ENCODE measurements at places on chromosomes 5 and 9. TPM values are rescaled to one million over a fixed set of nuclear protein-coding genes. Genes with fewer than 3 reads are reported as not detected.

- DNase-seq = no peak
- no peaks in the 10 kb centered on the region for H3K4me1 ChIP-seq
- no peak overlapping the region for H3K27ac ChIP-seq
- H3K36me3 ChIP-seq = no peaks in the 10 kb centered on the region
- no peak overlapping the region for H3K4me3 ChIP-seq
These were observed 742.7 kb downstream of the TLE1 start for GRCh38 chr9:80946496-80947170.

- H3K27me3 ChIP-seq = no peaks in the 10 kb centered on the region
- no peak for DNase-seq
- H3K4me1 ChIP-seq = peaks cover 26% of the 10 kb centered on the region
- H3K27ac ChIP-seq = no peak overlapping the region
- H3K4me3 ChIP-seq = no peak overlapping the region
These were observed 1.4 kb upstream of the THG1L start for GRCh38 chr5:157729858-157730257.

GRCh38 chr5:143782588-143783386, 29.2 kb upstream of the HMHB1 start:
- H3K36me3 ChIP-seq = no peaks in the 10 kb centered on the region
- no peak for DNase-seq
- H3K27me3 ChIP-seq = peaks cover 8% of the 10 kb centered on the region
- H3K4me1 ChIP-seq = peaks cover 3% of the 10 kb centered on the region
- H3K4me3 ChIP-seq = no peak overlapping the region

DNA sequence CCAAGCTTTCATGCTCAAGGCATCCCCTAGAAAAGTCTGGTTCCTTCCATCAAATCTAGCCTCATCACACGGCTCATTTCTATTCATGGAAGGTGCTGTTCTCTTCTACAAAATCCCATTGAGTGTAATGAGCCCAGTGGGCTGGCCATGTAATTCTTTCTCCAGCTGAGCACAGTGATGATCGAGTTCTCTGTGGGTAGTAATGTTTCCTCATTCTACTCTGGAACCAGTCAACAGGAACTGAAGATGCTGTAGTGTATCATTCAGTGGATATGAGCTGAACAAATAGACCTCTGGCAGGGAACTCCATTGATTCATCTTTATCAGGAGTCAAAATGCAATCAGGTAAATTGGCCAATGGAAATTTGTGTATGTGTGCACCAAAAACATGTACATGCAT, 149.2 kb downstream of the LRRC70 start:
- H3K27ac ChIP-seq = no peak overlapping the region
- H3K27me3 ChIP-seq = peaks cover 2% of the 10 kb centered on the region
- no peak for DNase-seq

Gene CCT5
- total RNA-seq = 494 TPM

Gene SNCAIP
- not detected for total RNA-seq

DNA sequence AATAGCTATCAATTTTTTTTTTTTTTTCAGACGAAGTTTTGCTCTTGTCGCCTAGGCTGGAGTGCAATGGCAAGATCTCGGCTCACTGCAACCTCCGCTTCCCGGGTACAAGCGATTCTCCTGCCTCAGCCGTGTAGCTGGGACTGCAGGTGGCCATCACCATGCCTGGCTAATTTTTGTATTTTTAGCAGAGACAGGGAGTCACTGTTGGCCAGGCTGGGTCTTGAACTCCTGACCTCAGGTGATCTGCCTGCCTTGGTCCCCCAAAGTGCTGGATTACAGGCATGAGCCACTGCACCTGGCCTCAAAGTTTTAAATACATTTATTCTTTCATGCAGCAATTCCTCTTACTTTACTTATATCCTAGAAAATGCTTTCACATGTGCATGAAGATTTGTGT, 17.6 kb downstream of the TRIM14 start:
- peak overlapping the region; percentile 74 for H3K4me3 ChIP-seq
- H3K27ac ChIP-seq = peak overlapping the region; percentile 97
- H3K4me1 ChIP-seq = peaks cover 66% of the 10 kb centered on the region
- no peaks in the 10 kb centered on the region for H3K27me3 ChIP-seq

DNA sequence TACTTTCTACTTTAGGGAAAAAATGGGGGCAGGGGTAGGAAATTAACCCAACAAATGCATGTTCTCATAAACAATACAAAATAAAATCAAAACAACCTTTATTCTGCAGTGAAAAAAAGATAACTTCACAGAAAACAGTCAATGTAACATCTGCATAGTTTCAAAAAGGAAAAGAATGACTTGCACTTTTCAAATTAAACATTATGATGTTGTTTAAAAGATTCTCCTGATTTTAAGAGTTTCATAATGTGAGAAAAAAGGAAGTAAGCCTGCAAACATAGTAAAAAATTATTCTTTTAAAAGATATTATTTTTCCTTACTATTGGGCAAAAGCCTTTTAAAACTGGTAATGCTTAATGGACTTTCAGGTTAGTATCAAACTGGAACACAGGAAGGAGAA, 7.6 kb downstream of the C9orf72 start:
- no peak for DNase-seq
- peaks cover 25% of the 10 kb centered on the region for H3K36me3 ChIP-seq
- peaks cover 22% of the 10 kb centered on the region for H3K4me1 ChIP-seq

DNA sequence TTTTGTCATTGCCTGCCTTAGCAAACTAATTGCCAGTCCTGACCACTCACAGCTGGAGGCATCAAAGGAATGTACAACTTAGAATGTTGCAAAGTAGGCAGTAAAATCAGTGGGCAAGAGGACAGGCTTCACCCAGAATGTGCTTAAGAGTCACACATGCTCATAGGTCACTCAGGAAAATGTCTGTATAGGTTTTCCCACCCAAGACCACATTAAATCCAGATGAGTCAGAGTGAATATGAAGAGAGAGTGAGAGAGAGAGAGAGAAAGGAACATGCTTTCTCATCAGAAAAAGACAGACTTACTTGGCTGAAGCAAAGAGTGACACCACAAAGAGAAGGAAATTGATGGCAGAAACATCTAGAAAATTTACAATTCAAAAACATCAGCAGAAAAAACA, 37.9 kb downstream of the PLEKHG4B start:
- H3K4me3 ChIP-seq = no peak overlapping the region
- DNase-seq = no peak
- peaks cover 2% of the 10 kb centered on the region for H3K27me3 ChIP-seq

GRCh38 chr9:136059851-136060670, 35.0 kb downstream of the NACC2 start:
- H3K4me3 ChIP-seq = no peak overlapping the region
- no peak overlapping the region for H3K27ac ChIP-seq
- no peaks in the 10 kb centered on the region for H3K36me3 ChIP-seq
- no peaks in the 10 kb centered on the region for H3K27me3 ChIP-seq
- DNase-seq = no peak

- no peaks in the 10 kb centered on the region for H3K36me3 ChIP-seq
- no peaks in the 10 kb centered on the region for H3K4me1 ChIP-seq
- no peaks in the 10 kb centered on the region for H3K27me3 ChIP-seq
These were observed 108.1 kb downstream of the CACNA1B start for GRCh38 chr9:137985637-137986071.

DNA sequence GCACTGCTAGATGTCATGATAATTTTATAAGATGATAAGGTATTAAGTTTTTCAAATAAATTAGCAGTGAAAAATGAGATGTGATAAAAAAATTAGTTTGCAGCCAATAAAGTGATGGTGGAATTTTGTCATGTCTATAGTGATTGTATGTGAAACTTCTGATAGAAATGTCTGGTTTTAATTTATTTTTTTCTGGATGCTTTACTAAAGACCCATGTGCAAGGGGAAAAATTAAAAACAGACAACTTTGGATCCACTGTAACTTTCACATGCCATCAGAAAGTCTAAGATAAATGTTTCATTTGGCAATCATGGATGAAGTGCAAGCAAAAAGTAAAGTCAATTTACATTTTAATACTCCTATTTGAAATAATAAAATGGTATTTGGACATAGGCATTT, 4.4 kb upstream of the NDUFS4 start:
- H3K27me3 ChIP-seq = peaks cover 28% of the 10 kb centered on the region
- DNase-seq = no peak
- H3K27ac ChIP-seq = no peak overlapping the region

Gene WNT8A
- not detected for total RNA-seq

DNA sequence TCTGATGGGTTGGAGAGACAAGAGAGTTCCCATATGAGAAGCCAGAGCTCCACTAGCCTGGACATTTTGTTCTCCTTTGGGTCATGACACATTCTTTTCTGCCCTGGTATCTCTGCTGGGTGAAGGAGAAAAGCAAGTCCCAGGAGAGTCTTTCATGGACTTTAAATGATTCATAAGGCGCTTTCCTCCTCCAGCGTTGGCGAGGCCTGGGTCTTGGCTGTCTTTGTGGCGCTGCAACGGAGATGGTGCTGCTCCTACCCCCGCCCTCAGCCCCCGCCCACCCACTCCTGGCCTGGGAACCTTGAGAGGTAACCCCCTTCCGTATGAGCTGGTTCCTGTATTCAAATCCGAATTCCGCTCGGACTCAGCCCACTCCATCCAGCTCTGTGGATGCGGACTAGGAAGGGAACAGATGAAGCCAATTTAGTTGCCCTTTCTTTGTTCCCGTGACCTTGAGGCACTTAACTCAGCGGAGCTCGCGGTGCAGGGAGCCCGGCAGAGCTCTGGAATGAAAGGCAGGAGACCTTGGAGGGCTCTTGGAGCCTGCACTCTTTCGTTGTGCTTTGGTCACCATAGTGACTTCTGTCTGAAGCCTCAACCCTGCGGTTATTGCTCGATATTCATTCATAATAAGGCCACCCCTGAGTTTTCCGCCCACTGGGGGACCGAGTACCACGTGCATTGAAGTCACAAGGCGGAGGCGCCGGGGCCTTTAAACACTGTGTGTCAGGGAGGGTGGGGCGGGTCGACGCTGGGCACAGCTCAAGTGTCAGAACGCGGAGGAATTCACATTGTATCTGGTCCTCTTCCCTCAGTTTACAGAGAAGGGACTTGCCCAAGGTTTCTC, 14.0 kb upstream of the PWWP2A start:
- no peak overlapping the region for H3K27ac ChIP-seq
- no peak overlapping the region for H3K4me3 ChIP-seq
- H3K27me3 ChIP-seq = no peaks in the 10 kb centered on the region

GRCh38 chr5:26921439-26921838, 116.9 kb downstream of the CDH9 start:
- H3K27me3 ChIP-seq = no peaks in the 10 kb centered on the region
- H3K27ac ChIP-seq = no peak overlapping the region
- no peaks in the 10 kb centered on the region for H3K36me3 ChIP-seq
- DNase-seq = no peak
- no peak overlapping the region for H3K4me3 ChIP-seq
- H3K4me1 ChIP-seq = no peaks in the 10 kb centered on the region

Gene KIF12
- not detected for total RNA-seq

- H3K36me3 ChIP-seq = no peaks in the 10 kb centered on the region
- H3K27me3 ChIP-seq = peaks cover 1% of the 10 kb centered on the region
- no peak overlapping the region for H3K4me3 ChIP-seq
These were observed 46.7 kb downstream of the PRLR start for GRCh38 chr5:35183556-35183955.

Gene DDX4
- total RNA-seq = 0.09 TPM

GRCh38 chr5:34913072-34913471, 2.2 kb downstream of the RAD1 start:
- peaks cover 66% of the 10 kb centered on the region for H3K36me3 ChIP-seq
- H3K27me3 ChIP-seq = no peaks in the 10 kb centered on the region
- no peak overlapping the region for H3K27ac ChIP-seq
- no peak for DNase-seq
- no peak overlapping the region for H3K4me3 ChIP-seq
- peaks cover 21% of the 10 kb centered on the region for H3K4me1 ChIP-seq

- DNase-seq = no peak
- no peaks in the 10 kb centered on the region for H3K27me3 ChIP-seq
- peaks cover 32% of the 10 kb centered on the region for H3K4me1 ChIP-seq
- peak overlapping the region; percentile 12 for H3K27ac ChIP-seq
- peaks cover 30% of the 10 kb centered on the region for H3K36me3 ChIP-seq
- H3K4me3 ChIP-seq = peak overlapping the region; percentile 79
These were observed 1.1 kb downstream of the TESK1 start for GRCh38 chr9:35606138-35606504.

Gene LRRC70
- 1.1 TPM for total RNA-seq

DNA sequence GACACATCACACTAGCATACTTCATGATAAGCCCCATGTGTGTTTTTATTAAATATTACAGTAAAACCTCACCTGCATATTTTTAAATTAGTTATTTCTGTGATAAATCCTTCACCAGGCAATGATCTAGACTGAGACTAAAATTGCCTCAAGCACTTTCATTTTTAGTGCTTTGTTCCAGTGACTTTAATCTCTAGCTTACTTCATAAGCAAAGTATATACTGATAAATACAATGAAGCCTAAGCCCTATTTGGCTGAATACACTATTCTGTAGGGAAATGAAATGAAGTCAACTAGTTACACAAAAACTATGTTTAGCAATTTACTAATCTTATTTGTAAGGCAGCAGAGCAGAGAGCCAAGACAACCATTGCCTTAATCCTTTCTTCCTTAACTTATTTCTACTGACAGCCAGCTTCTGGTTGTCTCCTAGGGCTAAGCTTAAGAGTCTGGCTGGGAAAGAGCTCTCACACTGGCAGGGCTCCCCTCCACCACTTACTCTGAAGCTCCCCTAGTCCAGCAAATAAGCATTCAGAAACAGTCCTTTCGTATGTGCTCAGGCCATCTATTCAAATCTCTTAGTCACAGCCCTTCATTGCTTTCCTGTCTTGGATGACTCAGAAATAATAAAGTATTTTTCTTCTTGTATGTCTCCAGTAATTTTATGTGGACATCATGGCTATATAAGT, 31.4 kb upstream of the MTAP start:
- H3K27ac ChIP-seq = no peak overlapping the region
- DNase-seq = no peak
- no peaks in the 10 kb centered on the region for H3K36me3 ChIP-seq
- peaks cover 58% of the 10 kb centered on the region for H3K27me3 ChIP-seq

Gene CSF2
- total RNA-seq = 764 TPM

Gene PCDHGA10
- total RNA-seq = 0.34 TPM

- no peak overlapping the region for H3K27ac ChIP-seq
- H3K4me3 ChIP-seq = no peak overlapping the region
- no peaks in the 10 kb centered on the region for H3K4me1 ChIP-seq
- no peak for DNase-seq
- no peaks in the 10 kb centered on the region for H3K27me3 ChIP-seq
- no peaks in the 10 kb centered on the region for H3K36me3 ChIP-seq
These were observed 172.0 kb downstream of the ADAMTS12 start for GRCh38 chr5:33719769-33720168.

Gene MLANA
- not detected for total RNA-seq

Gene TMEM171
- not detected for total RNA-seq

- no peaks in the 10 kb centered on the region for H3K27me3 ChIP-seq
- no peak for DNase-seq
- no peak overlapping the region for H3K4me3 ChIP-seq
- H3K4me1 ChIP-seq = no peaks in the 10 kb centered on the region
- no peak overlapping the region for H3K27ac ChIP-seq
These were observed 141.2 kb upstream of the FOXD4L5 start for GRCh38 chr9:65426231-65426630.

- no peak for DNase-seq
- H3K36me3 ChIP-seq = peaks cover 5% of the 10 kb centered on the region
- peaks cover 37% of the 10 kb centered on the region for H3K4me1 ChIP-seq
- H3K4me3 ChIP-seq = no peak overlapping the region
These were observed 2.3 kb downstream of the C9orf72 start for GRCh38 chr9:27571011-27571410.

Data from activated T-helper 2 cell treated with anti-CD3 and anti-CD28 coated beads, Interferon-gamma antibody, Interleukin-2, Interleukin-4, amounts not matched to agents 10 μg/mL and 5 μg/mL and 100 μg/mL, durations not matched to agents 14 hours and 24 hours and 36 hours (primary cell).